Left ventricle myocardium inferior (tissue), 1 donor: ENCODE measurements at places on chromosomes 4 and X. TPM values are rescaled to one million over a fixed set of nuclear protein-coding genes. Genes with fewer than 3 reads are reported as not detected.

The LEF1 gene
- 0.41 TPM for total RNA-seq

- DNase-seq = no peak
Observed at GRCh38 chr4:43423276-43423675, 530.8 kb downstream of the GRXCR1 start.

GRCh38 chrX:44935640-44936039 is 62.7 kb downstream of the KDM6A start:
- DNase-seq = no peak

DNA sequence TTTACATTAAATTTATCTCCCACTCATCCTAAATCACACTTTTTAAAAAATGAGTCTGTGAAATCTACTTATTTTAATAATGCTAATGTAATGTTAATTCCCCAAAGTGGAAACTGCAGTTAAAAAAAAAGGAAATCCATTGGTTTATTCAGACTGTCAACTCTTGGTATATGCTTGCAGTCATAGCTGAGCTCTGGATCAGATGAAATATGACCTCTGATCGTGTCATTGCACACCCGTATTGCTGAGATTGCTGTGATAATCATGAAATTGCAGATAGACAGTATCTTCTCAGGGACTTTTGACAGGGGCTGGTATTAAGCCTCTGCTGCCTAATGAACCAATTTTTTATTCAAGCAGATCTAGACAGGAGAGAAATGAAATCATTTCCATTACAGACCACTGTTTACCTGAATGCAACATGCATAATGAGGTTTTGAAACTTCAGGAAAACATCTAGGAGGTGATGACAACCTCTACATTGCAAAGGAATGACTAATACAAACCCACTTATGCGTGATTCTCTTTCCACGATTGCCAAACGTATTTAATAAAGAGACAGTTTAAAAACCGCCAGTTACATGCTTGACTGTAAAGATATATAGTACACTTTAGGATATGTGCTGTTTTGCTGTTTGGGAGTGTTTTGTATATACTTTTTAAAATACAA is 138.3 kb upstream of the PUDP start:
- DNase-seq = no peak

- DNase-seq = no peak
Observed at GRCh38 chr4:88526221-88526815, 2.7 kb upstream of the PYURF start.

DNA sequence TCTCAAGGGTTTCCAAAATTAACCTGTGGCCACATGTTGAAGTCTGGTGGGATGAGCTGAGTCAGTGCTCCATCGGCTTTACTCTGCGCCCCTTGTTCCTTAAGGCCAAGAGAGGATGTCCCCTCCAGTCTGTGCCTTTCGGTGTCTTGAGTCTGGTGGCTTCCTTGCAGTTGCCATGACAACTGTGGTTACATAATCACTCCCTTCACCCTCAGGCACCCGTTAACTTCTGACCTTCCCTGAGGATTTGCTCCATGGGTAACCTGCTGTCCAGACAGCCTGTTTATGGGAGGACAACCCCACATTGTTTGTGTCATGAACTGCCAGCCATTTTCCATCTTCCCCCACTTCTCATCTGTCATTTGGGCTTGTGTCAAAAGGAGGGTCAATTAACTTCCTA is 401.1 kb upstream of the LCORL start:
- no peak for DNase-seq

GRCh38 chr4:153794006-153794405 is 5.1 kb upstream of the SFRP2 start:
- no peak for DNase-seq
